ENCODE measurements at places on chromosomes 12 and 14.
A peak's percentile ranks its signal among the peaks of the same experiment; 100 is the strongest.

DNA sequence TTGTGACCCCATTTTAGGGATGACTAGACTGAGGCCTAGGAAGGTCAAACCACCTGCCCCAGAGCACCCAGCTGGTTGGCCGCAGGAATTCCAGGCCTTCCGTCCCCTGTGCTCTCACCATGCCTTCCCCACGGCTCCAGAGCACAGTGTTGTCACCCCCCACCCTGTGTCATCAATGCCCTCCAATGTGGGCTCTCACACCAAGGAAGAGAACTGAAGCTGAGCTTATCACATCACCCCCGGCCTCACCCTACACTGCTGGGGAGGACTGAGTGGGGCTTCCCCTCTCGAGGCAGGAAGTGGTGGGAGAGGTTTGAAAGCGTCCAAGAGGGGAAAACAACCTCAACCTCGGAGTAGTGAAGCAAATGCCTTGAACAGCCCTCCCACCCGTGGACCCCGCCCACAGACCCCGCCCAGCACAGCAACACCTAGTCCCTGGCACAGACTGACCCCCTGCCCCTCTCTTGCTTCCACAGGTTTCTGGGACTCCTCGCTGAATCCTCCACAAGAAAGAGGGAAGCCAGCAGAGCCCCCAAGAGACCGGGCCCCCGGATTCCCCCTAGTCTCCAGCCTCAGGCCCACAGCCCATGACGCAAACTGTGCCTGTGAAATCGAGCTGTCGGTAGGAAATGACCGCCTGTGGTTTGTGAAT is 97.2 kb downstream of the LGMN start:
- DNase-seq: no peak

DNA sequence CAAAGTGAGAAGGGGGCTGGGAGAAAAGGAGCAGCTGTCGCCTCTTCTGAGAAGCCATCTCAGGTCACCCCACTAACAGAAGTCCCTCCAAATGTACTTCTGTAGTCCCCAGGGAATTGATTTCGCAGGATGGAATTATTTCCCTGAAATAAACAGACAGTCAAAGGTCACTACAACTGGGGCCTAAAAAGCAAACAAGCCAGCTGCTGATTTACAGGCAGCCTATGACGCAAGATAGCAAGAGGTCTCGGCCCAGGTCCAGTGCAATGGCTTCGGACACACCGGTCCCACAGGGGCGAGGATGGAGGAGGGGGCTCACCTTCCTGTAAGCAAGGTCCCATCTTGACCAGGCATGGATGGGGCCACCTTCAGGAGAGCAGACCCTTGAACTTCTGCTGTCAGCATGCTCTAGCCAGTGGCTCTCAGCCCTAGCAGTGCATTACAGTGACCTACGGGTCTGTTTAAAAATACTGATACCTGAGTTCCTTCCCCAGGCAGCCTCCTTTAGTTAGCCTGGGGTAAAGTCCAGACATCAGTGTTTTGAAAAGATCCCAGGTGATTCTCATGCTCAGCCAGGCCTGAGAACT is 18.1 kb downstream of the NUAK1 start:
- DNase-seq: no peak

GRCh38 chr14:33950320-33951182 is at the start of gene EGLN3:
Gene EGLN3 (minus strand): TSS chr14:33951074. CDS start chr14:33950752, 322 bp downstream.
- peak; percentile 66 for DNase-seq

- no peak for DNase-seq
These were observed 123.5 kb upstream of the KITLG start for GRCh38 chr12:88703790-88704189.

DNA sequence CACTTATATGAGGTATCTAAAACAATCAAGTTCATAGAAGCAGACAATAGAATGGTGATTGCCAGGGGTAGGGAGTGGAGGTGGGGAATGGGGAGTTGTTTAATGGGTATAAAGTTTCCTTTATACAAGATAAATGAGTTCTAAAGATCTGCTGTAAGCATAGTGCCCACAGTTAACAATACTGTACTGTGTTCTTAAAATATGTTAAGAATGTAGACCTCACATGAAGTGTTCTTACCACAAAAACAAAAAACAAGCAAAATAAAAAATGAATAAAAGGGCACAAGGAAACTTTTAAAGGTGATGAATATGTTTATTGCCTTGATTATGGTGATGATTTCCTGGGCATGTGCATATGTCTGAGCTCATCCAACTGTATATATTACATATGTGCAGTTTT is 211.8 kb downstream of the MSRB3 start:
- DNase-seq: no peak

DNA sequence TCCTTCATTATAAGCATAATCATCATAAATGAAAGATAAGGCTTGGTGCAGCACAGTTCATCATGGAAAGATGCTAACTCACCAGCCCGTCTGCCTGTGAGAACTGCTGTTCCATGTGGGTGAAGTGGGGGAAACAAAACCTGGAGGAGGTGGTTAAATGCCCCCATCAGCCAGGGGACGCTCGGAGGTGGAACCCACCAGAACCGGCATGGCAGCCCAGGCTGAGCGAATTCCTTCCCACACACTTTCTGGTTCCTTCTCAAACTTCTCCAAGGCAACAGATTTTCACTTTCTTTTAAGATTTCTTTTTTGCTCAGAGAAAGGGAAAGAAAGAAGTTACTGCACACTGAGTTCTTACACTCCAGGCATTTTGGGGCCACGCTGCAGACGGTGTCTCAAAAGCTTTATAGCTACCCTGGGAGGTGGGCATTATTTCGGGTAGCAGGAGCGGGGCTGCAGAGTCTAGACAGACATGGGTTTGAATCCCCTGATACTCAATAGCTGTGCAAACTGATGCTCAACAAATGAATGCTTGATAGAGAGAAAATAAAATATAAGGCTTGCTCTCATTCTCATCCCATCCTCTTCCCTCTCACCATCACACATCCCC is 190.7 kb downstream of the BCL11B start:
- no peak for DNase-seq

DNA sequence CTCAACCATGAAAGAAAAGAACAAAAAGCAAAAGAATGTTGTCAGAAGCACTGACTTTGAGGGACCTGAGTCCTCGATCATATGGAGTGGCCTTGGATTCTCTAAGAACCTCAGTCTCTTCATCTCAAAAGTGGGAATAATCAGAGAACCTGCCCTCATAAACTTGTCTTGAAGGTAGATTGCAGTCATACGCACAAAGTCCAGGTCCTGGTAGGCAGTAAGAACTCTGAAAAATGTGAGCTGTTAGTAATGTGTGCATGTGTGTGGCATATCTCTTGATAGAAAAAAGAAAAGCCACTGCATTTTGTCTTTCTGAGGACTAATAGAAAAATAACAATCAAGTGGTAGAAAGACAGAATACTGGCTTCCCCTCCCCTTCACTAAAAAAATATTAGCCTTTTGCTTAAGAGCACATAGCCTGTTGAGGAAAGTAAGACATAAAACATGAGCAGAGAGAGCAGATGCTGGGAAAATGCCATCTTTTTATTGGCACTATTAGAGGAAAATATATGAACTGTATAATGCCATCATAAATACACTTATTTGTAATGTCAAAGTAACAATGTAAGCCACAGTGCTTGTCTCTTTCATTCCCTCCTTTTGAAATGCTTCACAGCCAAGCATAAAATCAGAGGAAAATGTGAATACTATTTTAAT is 205.1 kb upstream of the TBX3 start:
- DNase-seq: no peak

- peak; percentile 85 for DNase-seq
These were observed 59.9 kb upstream of the FBRSL1 start for GRCh38 chr12:132429946-132430643.

Measured in D721Med (cell line).